ENCODE measurements at places on chromosomes 12 and 14. TPM values are rescaled to one million over a fixed set of nuclear protein-coding genes. Genes with fewer than 3 reads are reported as not detected.

- no peak for DNase-seq
- H3K4me1 ChIP-seq: no peaks in the 10 kb centered on the region
- no peaks in the 10 kb centered on the region for H3K36me3 ChIP-seq
- H3K27me3 ChIP-seq: no peaks in the 10 kb centered on the region
Observed at GRCh38 chr14:63735720-63736119, 7.9 kb upstream of the SGPP1 start.

- H3K27me3 ChIP-seq: no peaks in the 10 kb centered on the region
- H3K4me1 ChIP-seq: peaks cover 6% of the 10 kb centered on the region
- no peaks in the 10 kb centered on the region for H3K36me3 ChIP-seq
- DNase-seq: peak; percentile 44
Observed at GRCh38 chr14:72451054-72451972, 442.6 kb downstream of the DPF3 start.

DNA sequence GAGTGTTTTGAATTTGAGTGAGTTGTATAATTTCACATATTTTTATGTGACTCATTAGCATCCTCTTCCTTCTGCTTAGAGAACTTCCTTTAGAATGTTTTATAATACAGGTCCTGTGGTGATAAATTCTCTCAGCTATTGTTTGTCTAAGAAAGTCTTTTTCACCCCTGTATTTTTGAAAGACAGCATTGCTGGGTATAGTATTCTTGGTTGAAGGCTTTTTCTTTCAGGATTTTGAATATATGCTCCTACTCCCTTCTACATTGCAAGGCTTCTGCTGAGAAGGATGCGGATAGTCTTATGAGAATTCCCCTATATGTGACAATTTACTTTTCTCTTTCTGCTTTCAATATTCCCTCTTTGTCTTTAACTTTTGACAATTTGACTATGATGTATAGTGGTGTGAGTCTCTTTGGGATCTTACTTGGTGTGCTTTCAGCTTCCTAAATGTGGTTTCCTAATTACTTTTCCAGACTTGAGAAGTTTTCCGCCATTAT lies 118.9 kb upstream of the HMGA2 start:
- no peaks in the 10 kb centered on the region for H3K27me3 ChIP-seq
- H3K36me3 ChIP-seq: no peaks in the 10 kb centered on the region
- H3K4me3 ChIP-seq: no peak overlapping the region

GRCh38 chr12:110246636-110247339 lies 34.3 kb upstream of the ATP2A2 start:
- no peaks in the 10 kb centered on the region for H3K36me3 ChIP-seq
- no peaks in the 10 kb centered on the region for H3K27me3 ChIP-seq
- peak overlapping the region; percentile 97 for H3K27ac ChIP-seq
- H3K4me3 ChIP-seq: no peak overlapping the region
- peaks cover 59% of the 10 kb centered on the region for H3K4me1 ChIP-seq

DNA sequence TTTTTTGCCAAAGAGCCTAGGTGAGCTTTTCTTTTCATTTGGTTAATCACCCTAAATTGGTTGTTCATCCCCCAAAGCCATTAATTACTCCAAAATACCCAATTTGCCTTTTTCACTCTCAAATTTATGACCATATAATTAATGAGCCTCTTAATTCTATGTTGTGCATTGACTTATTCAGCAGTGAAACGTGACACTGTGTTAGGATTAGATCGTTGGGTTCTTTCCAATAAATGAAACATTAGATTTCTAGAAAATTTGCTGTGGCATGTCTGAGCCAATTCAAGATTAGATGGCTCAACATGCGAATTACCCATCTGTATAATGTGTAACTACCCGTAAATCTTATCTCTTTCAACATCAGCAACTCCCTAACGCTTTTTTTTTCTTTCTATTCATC lies 273.4 kb downstream of the BMP4 start:
- H3K36me3 ChIP-seq: no peaks in the 10 kb centered on the region
- H3K27ac ChIP-seq: no peak overlapping the region
- no peaks in the 10 kb centered on the region for H3K4me1 ChIP-seq
- H3K27me3 ChIP-seq: no peaks in the 10 kb centered on the region
- H3K4me3 ChIP-seq: no peak overlapping the region

The SLC7A7 gene
- 218 TPM for polyA plus RNA-seq

DNA sequence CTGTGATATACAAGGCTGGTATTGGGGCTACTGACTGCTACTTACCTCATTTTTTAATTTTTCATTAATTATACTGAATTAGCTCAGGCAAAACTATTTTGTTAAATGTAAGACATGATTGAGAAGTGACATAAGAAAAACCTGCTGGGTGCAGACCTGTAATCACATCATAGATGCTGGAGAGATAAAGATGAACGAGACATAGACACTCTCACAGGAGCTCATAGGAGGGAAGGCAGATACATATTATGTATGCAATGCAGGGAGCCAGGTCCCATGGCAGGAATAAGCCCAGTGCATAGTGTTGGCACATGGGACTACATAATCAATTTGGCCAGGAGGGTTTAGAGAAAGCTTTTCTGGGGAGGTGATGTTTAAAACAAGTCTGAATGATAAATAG lies 74.9 kb downstream of the PRKCH start:
- no peaks in the 10 kb centered on the region for H3K4me1 ChIP-seq
- no peak overlapping the region for H3K4me3 ChIP-seq
- no peak for DNase-seq

- no peak overlapping the region for H3K27ac ChIP-seq
- no peak overlapping the region for H3K4me3 ChIP-seq
- no peaks in the 10 kb centered on the region for H3K4me1 ChIP-seq
- H3K27me3 ChIP-seq: no peaks in the 10 kb centered on the region
Observed at GRCh38 chr14:33561488-33562175, 389.2 kb downstream of the EGLN3 start.

All from small intestine (tissue), 16 donors.